T-helper 1 cell (primary cell): ENCODE measurements at places on chromosomes 7 and 10.

DNA sequence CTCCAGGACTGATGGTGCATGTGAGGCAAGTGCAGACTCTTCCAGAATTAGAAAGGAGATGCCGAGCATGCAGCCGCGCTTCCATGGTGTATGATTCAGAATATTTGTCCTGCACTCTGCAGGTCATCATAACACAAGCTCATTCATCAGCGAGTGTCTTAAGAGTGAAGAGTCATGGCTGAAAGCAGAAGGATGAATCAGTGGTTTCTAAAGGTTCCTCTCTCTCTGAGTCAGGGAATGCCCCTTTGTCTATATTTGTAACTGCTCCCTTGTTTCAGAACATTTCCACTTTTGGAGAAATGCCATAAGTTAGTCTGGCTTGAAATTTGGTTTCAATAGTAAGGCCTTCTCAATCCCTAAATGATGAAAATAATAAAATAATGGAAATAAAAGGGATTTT lies 52.3 kb downstream of the HECW1 start:
- DNase-seq = no peak

GRCh38 chr10:6232846-6233724 lies 30.4 kb downstream of the PFKFB3 start:
- DNase-seq = no peak

DNA sequence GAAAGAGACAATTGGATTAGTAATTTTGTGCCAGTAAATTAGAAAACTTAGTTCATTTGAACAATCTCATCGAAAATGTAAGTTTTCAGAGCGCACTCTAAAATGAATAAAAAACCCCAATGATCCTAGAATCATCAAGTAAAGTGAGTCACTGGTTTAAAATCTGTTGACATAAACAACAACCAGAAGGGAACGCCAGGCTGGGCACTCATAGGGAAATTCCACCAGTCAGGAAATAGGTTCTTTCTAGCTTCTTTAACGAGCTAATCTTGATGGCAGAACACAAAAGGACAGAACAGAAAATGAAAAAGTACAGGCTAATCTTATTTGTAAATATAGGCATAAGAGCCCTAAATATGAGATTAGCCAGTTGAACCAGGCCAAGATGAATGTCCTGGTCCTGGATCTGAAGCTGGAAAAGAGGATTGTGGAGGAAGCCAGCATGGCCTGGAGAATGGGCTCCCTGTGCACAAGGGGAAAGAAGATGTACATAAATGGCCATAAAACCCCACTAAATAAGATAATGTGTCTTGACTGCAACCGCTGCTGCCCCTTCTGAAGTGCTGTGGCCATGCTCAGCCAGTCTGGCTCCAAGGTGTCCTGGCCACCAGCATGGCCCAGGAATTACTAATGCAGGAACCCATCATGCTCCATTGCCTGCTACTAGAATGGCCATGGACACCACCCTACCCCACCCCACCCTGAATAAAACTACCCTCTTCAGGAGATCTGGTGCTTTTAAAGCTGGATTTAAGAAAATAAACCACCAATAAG lies 114.0 kb downstream of the WDFY4 start:
- DNase-seq = no peak

GRCh38 chr10:93962973-93963372 lies 30.8 kb upstream of the PLCE1 start:
- DNase-seq = no peak

- DNase-seq = peak; percentile 20
Measured at GRCh38 chr7:6271060-6271658, 1.3 kb downstream of the CYTH3 start.
